ENCODE measurements at places on chromosomes 5 and 9.

- DNase-seq, result no peak
These were observed 41.1 kb downstream of the LURAP1L start for GRCh38 chr9:12815888-12816287.

DNA sequence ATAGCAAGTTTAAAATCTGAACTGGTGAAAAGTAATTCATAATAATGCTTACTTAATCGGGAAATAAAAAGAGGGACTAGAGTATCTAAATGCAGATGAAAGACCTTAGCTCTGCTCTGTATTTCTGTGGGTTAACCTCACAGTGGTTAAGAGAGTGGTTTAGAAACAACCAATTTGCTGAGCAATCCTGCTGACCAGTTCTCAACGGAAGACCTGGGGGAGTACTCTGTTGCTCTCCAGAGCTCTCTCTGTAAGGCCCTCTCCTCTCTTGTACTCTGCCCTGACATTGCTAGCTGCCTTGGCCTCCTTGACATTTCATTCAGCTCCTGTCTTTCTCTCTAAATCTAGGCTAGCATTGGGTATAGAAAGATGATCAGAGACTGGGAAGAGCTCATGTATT lies 1186.6 kb upstream of the SEMA6A start:
- DNase-seq, result no peak

GRCh38 chr5:2387250-2387633 lies 364.2 kb downstream of the IRX2 start:
- DNase-seq, result no peak

DNA sequence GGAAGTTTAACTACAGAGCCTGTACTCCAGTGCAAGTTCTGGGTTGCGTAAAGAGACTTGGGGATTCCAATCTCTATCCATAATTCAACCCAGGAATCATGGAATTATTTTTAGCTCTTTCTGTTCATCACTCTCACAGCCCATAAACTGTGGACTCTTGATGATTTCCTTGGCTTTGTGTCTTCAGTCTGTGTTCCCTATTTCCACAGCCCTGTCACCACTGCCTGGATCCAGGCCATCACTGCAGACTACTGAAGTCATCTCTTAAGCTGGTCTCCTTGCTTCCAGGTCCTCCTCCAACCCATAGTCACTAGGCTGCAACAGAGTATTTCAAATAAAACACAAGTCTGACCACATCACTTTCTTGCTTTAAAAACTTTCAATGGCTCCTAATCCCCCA lies 211.7 kb downstream of the PLK2 start:
- DNase-seq, result no peak

DNA sequence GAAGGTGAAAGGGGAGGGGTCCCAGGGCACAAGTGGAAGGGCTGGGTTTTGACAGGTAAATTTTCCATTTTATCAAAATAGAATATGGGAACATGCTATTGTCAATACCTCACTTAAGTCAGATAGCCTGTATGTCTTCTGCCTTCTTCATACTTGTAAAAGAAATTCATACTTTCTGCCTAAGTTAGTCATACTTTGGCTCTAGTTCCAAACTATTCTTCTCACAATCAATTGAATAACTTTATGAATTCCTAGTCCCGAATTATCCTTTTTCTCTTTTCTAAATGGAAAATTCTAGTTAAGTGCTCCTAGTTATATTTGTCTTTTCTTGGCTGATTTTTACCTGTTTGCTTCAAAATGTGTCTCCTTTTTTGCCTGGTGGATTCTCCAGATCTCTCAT lies 271.4 kb downstream of the CSNK1G3 start:
- DNase-seq, result no peak

DNA sequence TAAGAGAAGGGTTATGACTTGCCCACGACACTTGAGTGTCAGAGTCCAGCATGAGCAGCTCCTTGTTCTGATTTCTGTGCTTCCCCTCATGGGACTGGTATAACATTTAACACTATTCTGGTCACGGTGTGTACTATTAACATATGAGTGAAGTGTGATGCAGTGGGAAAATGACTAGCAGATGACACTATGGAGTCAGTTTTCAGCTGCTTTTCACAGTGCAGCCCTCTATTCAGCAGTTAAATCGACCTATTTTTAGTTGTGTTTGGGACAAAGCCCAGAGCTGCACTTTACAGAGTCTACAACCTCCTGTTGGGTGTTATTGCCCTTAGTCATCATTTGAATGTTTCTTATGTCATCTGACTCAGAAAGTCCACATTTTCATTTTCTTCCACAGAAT lies 59.1 kb downstream of the CHSY3 start:
- no peak for DNase-seq

DNA sequence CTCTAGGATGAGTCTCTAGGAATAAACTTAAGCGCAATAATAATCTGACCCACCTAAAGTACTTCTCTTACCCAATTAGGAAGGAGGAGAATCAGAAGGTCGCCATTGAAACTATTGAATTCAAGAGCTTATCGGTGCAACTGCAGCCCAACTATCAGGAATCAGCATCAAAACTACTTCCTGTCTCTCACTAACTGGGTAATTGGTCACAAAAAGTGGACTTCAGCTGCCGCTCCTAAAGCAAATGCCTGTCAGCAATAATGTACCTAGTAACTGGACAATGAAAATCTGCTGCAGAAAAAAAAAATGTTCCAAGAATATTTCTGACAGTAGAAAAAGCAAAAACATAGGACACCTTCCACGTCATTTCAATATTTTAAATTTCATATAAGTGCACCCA lies 3.3 kb downstream of the OR1L8 start:
- DNase-seq, result no peak

- DNase-seq, result no peak
These were observed 150.2 kb downstream of the ACTBL2 start for GRCh38 chr5:57332361-57332760.

- no peak for DNase-seq
These were observed 1.2 kb upstream of the NIPAL4 start for GRCh38 chr5:157458835-157459234.

GRCh38 chr5:116002116-116002906 lies 30.0 kb upstream of the ARL14EPL start:
- no peak for DNase-seq

- no peak for DNase-seq
These were observed 22.7 kb downstream of the CHD1 start for GRCh38 chr5:98905857-98906688.

DNA sequence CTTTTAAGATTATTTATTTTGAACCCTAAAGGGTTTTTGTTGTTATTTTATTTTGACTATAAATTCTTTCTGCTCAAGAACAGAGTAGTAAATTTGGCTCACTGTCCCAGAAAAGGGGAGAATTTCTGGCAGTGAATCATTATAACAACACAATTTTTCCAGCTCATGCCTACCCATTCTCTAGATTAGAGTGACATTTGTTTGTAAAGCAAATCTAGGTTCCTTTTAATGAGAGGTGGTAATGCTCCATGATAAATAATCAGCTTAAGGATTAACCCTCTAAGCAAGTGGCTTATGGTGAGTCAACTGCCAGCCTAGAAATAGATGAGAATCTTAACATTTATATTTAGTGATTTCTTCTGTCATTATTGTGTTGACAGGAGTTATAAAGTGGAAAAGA lies 409.2 kb downstream of the NFIB start:
- DNase-seq, result no peak

- no peak for DNase-seq
These were observed 26.7 kb upstream of the ZNF169 start for GRCh38 chr9:94232428-94232827.

- no peak for DNase-seq
These were observed 154.6 kb upstream of the GNA14 start for GRCh38 chr9:77802515-77803293.

GRCh38 chr9:77016526-77017504 lies 2.6 kb upstream of the FOXB2 start:
- peak; percentile 33 for DNase-seq

DNA sequence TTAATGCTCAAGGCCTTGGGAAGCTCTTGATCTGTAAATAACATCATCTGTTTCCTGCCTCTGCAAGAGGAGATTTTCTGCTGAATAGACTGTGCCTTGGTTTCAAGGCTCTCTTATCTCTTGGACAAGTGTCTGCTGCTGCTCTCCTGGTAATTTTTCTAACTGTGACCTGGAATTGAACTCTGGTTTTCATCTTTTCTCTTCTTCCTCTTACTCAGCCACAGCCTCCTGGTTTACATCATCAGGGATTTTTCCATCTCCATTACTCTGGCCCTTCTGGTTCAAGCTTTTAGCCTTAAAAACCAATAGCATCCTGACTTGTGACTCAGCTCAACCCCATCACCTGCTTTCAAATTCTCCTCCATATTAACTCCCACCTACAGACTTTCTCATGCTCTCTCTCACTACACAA lies 49.6 kb upstream of the ITGA1 start:
- no peak for DNase-seq

DNA sequence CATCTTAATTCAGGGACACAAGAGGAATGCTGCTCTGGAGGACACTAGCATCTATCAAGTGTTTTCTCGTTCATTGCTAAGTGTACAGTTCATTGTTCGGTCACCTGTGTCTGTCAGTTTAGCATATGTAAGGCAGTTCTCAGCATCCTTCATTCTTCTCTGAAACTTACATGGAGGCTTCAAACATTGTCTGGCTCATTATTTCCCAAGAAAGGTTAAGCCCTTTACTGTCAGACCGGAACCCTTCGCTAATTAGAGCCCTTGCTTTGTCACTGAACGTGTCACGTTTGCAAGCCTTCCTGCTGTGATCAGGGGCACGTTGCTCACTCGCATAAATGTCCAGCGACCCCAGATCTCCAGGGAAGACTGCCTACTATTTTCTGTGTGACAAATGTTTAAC lies 62.3 kb upstream of the RIOK2 start:
- DNase-seq, result no peak
